ENCODE measurements at places on chromosomes 2 and 18. TPM values are rescaled to one million over a fixed set of nuclear protein-coding genes. Genes with fewer than 3 reads are reported as not detected.

Gene SKA1
- total RNA-seq: 5.5 TPM

Gene VIL1
- total RNA-seq: 261 TPM

GRCh38 chr2:7594211-7594610, 677.0 kb downstream of the RNF144A start:
- H3K27ac ChIP-seq: no peak overlapping the region
- H3K4me3 ChIP-seq: no peak overlapping the region
- no peaks in the 10 kb centered on the region for H3K27me3 ChIP-seq
- H3K4me1 ChIP-seq: no peaks in the 10 kb centered on the region
- H3K36me3 ChIP-seq: no peaks in the 10 kb centered on the region

DNA sequence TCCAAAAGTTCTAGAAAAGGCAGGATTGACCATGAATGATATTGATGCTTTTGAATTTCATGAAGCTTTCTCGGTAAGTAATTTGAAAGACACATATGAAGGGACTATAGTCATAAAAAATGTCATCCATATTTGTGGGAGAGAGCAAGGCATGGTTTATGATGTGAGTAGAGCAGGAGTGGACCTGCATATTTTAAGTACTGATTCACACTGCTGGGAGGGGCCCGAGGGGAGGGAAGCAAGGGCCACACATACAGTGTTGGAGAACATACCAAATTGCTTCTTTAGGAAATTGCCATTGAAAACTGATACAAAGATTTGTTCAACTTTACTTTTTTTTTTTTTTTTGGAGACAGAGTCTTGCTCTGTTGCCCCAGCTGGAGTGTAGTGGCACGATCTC, 39.4 kb downstream of the HADHB start:
- DNase-seq: no peak
- H3K4me1 ChIP-seq: no peaks in the 10 kb centered on the region
- no peak overlapping the region for H3K27ac ChIP-seq
- no peaks in the 10 kb centered on the region for H3K36me3 ChIP-seq
- no peak overlapping the region for H3K4me3 ChIP-seq

GRCh38 chr2:179017773-179018357, 32.1 kb downstream of the CCDC141 start:
- H3K4me1 ChIP-seq: no peaks in the 10 kb centered on the region
- no peak overlapping the region for H3K27ac ChIP-seq
- no peaks in the 10 kb centered on the region for H3K36me3 ChIP-seq
- no peak for DNase-seq

All from hepatocyte (in vitro differentiated cells).